Tibial nerve (tissue), 4 donors: ENCODE measurements at places on chromosomes 6 and 20. TPM values are rescaled to one million over a fixed set of nuclear protein-coding genes. Genes with fewer than 3 reads are reported as not detected.

Gene PTGIS
- 33.7 TPM for total RNA-seq

Gene PRPH2
- total RNA-seq: not detected

DNA sequence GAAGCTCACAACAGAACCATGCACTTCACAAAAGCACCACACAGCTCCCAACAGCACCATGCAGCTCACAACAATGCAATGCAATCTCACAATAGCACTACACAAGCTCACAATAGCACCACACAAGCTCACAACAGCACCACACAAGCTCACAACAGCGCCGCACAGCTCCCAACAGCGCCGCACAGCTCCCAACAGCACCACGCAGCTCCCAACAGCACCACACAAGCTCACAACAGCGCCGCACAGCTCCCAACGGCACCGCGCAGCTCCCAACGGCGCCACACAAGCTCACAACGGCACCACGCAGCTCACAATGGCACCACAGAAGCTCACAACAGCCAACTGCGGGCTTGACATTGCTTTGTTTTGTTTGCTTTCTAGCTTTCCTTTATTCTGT is 198.1 kb downstream of the DLL1 start:
- no peak for DNase-seq

Gene MRAP2
- 3.3 TPM for total RNA-seq

Gene DZANK1
- total RNA-seq: 4.2 TPM

DNA sequence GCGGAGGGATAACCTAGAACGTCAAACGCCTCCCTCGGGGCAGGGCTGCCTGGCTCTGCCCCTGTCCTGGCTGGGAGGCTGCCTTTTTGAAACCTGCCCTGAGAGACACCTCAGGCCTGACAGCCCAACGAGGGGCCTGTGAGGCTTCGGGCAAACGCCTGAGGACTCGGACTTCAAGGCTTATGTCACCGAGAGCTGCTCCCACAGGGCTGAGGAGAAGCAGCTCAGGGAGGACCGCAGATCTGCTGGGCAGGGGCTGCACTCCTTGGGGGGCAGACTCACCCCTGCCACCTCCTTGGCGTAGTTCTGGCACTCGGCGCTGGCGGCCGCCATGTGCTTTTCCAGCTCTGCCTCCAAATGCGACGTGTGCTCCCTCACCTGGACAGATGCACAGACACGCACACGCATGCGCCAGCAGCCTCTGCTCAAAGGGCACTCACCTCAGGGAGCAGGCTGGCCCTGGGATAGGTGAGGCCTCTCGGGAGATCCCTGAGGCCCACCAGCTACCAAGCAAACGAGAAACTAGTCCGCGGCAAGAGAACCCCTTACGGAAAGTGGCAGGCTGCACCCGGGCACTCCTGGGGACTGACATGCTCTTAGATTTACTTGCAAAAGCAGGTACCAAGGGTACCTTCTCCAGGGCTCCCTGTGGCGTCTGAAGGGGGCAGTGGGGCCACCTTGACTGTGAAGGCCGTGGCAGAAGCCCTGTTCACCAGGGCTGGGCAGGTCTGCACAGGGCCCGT is 49.6 kb downstream of the DSTN start:
- DNase-seq: no peak

GRCh38 chr6:86820750-86821149 is 116.6 kb upstream of the HTR1E start:
- DNase-seq: no peak

- DNase-seq: no peak
Observed at GRCh38 chr6:136254851-136255466, 4.8 kb upstream of the MTFR2 start.
